ENCODE measurements at places on chromosomes 13 and 19. TPM values are rescaled to one million over a fixed set of nuclear protein-coding genes. Genes with fewer than 3 reads are reported as not detected.

LILRA1 gene
- total RNA-seq, result not detected

MBD3L2 gene
- not detected for total RNA-seq

CEACAM7 gene
- 0.30 TPM for total RNA-seq

PSENEN gene
- 10.1 TPM for total RNA-seq

ERICH4 gene
- total RNA-seq, result not detected

LHB gene
- total RNA-seq, result not detected

IGFL1 gene
- total RNA-seq, result 0.69 TPM

ATP12A gene
- total RNA-seq, result 7.2 TPM

ARRDC5 gene
- total RNA-seq, result 0.10 TPM

SERTAD3 gene
- total RNA-seq, result 30.8 TPM

JUND gene
- 129 TPM for total RNA-seq

FPR3 gene
- 2.2 TPM for total RNA-seq

KLK4 gene
- total RNA-seq, result 0.10 TPM

ZNF470 gene
- 3.9 TPM for total RNA-seq

NUDT15 gene
- total RNA-seq, result 10.6 TPM

SLC10A2 gene
- total RNA-seq, result not detected

KLK11 gene
- 19.5 TPM for total RNA-seq

FLT3 gene
- 0.59 TPM for total RNA-seq

FCER2 gene
- 0.20 TPM for total RNA-seq

LGALS4 gene
- 1.3 TPM for total RNA-seq

LSR gene
- total RNA-seq, result 10.5 TPM

SHISA7 gene
- total RNA-seq, result 0.10 TPM

PLVAP gene
- total RNA-seq, result 10.9 TPM

FEM1A gene
- 13.2 TPM for total RNA-seq

CLEC17A gene
- total RNA-seq, result 0.10 TPM

OCEL1 gene
- 3.7 TPM for total RNA-seq

TEAD2 gene
- 21.4 TPM for total RNA-seq

LPAR6 gene
- 62.5 TPM for total RNA-seq

RDH8 gene
- not detected for total RNA-seq

TJP3 gene
- total RNA-seq, result 1.2 TPM

TRAPPC5 gene
- total RNA-seq, result 19.6 TPM

SPTBN4 gene
- 1.2 TPM for total RNA-seq

IGFL3 gene
- 5.9 TPM for total RNA-seq

ZNF665 gene
- 3.1 TPM for total RNA-seq

CLEC4M gene
- 0.59 TPM for total RNA-seq

SIGLEC8 gene
- 0.59 TPM for total RNA-seq

CD209 gene
- total RNA-seq, result 5.8 TPM

POLRMT gene
- total RNA-seq, result 15.6 TPM

DPY19L3 gene
- total RNA-seq, result 29.9 TPM

TNFSF13B gene
- total RNA-seq, result 3.9 TPM

CACTIN gene
- 12.8 TPM for total RNA-seq

GRK1 gene
- not detected for total RNA-seq

ELSPBP1 gene
- total RNA-seq, result not detected

ZNF418 gene
- 8.6 TPM for total RNA-seq

UTP14C gene
- 18.1 TPM for total RNA-seq

NDUFA13 gene
- 102 TPM for total RNA-seq
